ENCODE measurements at places on chromosomes 1 and 21.

GRCh38 chr1:199646761-199647160 is 380.7 kb upstream of the NR5A2 start:
- DNase-seq, result no peak

DNA sequence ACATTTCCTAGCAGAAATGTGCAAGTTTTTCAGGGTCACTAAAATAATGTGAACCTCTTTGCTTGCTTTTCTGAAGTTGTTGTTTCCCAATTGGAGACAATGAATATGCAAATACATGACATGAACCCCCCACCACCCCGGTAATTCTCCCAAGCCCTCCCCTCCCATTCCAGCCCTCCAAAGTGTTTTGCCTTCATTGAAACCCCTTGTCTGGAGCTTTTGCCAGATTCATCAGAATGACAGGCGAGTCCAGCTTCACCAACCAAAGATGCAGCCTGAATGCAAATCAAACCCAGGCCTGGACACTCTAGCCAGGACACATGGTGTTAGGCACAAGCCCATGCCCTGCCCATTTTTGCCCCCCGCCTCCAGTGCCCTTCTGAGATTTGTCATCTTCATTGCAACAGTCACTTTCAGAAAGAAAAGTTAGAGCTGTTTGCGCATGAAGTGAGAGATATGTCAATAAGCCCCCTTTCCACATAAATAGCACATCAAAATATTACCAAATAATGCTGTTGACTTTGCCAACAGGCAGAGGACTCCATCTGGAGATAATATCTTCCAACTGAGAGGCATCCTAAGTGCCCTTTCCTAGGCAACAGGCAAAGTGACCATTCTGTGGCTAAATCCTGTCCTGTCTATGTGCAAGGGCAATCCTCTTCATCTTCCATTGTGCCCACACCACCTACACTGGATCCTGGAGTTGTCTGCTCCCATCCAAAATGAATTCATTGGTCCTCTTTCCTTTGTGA is 145.6 kb upstream of the NFIA start:
- no peak for DNase-seq

DNA sequence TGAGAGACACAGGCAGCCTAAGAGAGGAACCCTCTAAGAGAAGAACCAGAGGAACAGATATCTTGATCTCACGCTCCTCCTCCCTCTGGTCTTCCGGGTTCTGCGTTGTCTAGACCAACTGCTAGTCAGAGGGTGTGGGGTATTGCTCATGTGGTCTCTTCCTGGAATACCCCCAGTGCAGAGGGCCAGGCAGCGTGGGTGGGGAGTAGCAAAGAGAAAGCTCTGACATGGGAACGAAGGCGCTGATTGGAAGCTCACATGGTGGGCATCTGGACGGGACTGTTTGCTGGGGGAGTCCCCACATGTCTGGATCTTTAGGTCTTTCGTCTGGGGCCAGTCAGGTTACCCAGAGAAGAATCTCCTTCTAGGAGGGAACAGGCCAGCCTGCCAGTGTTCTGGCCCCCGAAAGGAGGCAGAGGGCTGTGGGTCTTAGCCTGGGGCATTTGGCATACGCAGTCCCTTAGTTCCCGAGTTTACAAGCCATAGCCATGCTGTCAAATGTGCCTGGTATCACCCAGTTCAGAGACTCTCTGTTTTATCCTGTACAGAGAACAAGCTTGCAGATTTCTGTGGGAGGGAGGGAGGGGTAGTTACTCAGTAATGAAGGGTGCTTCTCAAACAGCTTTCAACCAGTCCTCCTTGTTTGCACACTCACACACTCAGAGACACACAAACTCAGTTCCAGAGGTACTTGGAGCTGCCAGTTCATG is 18.3 kb upstream of the IL6R start:
- DNase-seq, result no peak

GRCh38 chr1:76053021-76053420 is 21.5 kb upstream of the ST6GALNAC3 start:
- no peak for DNase-seq

DNA sequence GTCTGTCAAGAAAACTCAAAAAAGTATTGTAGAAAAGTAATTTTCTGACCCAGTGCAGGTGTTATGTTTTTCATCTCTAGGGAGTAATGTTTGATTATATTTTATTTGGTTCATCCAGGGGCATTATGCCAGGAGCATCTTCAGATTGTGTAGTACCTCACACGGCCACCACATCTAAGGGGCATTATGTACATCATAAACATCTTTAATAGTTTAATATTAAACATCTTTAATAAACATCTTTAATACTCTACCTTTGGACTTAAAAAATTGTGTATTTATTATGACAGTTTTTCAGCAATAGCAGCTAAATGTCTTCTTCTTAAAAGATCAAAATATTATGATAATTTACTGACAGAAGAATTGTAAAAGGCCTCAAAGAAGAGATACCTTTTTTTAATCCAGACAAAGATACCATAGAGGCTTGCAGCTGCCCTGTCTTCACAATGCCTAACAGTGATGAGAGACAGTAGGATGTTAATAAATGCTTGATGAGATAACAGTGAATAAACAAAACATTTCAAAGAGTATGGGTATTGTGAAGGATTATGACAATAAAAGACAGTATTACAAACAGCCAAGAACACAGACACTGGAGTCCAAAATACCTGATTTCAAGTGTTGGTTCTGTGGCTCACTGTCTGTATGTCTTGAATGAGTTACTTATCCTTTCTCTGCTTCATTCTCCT is 240.9 kb upstream of the ADGRL2 start:
- DNase-seq, result no peak

DNA sequence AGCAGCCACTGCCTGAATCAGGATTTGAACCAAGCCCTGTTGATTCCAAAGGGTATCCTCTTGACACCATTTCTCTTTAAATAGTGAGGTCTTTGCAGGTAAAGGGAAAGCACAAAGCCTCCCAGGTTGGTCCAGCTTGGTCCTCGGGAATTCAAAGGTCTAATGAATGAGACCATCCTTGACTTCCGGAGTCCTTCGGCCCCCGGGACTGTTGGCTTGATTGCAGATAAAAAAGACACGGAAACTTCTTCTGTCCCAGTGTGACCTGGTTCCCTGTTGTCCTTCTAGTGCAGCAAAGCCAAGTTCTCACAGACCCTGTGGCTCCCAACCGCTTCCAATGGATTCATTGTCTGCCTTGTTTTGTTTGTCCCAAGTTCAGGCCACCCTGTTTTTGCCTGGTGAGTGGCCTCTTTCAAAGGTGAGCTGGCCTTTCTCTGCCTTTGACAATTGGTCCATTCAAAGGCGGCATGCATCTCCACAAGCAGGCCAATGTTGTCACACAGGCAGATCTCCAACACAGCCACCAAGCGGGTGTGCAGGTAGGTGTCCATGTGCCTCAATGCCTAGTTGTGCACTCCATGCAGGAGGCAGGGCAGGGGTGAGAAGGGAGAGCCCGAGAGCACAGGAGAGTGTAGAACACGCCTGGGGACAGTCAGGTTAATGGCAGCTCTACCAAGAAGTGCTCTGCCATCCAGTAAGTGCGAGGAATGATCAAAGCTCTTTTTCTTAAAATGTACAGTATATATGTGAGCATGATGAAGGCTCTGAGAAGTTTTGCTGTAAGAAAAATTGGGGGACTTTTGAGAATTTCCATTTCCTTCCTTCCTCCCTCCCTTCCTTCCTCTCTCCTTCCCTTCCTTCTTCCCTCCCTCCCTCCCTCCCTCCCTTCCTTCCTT is 82.1 kb upstream of the ZBTB40 start:
- no peak for DNase-seq

GRCh38 chr1:31787786-31788137 is 23.6 kb upstream of the ADGRB2 start:
- no peak for DNase-seq

- no peak for DNase-seq
These were observed 530.9 kb downstream of the PTPRU start for GRCh38 chr1:29767088-29767685.

GRCh38 chr1:2170211-2170610 is 24.4 kb downstream of the FAAP20 start:
- DNase-seq, result no peak

GRCh38 chr21:42695697-42696380 is 42.4 kb downstream of the PDE9A start:
- DNase-seq, result no peak

- DNase-seq, result no peak
These were observed 66.1 kb upstream of the BARHL2 start for GRCh38 chr1:90783181-90783580.

GRCh38 chr1:45753248-45754037 is 3.0 kb upstream of the IPP start:
- no peak for DNase-seq

DNA sequence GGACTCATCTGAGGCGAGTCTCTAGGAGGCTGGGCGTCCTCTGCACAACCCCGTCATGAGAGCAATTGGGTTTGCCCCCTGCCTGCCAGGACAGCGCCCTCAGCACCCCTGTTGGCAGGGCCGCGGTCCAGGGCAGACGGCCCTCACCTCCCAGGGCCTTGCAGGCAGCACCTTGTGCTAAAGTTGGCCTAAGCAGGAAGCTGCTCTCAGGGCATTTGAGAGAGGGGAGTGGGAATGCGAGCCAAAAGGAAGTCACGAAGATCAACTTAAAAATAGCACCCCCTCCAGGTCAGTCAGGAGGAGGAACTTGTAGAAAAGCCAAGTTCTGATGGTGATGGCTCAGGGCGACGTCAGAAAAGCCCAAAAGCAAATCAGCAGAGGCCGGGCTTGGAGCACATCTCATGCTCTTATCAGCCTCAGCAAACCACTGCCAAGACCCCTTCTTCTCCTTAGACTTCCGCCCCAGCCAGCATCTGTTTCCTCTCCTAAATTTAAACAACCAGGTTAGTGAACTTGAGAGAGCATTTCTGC is 12.6 kb upstream of the ADORA3 start:
- no peak for DNase-seq

- no peak for DNase-seq
These were observed 35.7 kb downstream of the ACP6 start for GRCh38 chr1:147634645-147635044.

- no peak for DNase-seq
These were observed 2.4 kb downstream of the PARP1 start for GRCh38 chr1:226405411-226405988.

- no peak for DNase-seq
These were observed 199.0 kb downstream of the LBR start for GRCh38 chr1:225228871-225229303.

- no peak for DNase-seq
These were observed 5.3 kb upstream of the C1orf174 start for GRCh38 chr1:3905266-3905952.

DNA sequence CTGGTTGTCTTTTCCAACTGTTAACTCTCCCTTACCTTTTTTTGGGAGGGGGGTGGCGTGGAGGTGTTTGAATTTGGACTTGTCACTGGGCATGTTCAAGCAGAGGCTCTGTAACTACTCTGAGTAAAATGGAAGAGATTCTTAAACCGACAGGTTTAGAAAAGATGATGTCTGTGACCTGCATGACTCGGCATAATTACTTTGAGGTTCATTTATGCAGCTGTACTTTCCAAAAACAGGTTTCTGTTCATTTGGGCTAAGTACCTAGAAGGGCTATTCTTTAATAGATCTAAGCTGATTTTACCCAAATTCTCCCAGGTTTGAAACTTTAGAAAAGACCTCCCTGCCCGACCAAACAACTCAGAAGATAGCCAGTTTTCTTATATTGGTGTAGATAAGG is 80.3 kb downstream of the SLC35A3 start:
- no peak for DNase-seq

GRCh38 chr1:61085206-61085982 is 3.0 kb downstream of the NFIA start:
- DNase-seq, result peak; percentile 15

DNA sequence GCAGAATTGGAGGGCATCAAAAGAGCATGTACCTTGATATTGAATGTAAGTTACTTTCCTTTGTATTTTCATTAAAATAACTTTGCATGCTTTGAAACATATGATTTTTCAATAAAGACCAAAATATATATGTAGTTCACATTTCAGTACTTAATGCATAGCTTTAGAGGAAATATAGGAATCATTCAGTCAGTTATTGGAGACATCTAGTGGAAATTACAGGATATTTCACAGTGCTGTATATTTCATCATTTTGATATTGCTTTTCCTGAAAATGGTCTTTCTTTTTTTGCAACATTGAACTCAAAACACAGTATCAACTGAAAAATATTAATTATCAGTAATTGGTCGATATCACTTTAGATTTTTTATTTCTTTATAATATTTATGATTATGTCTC is 375.8 kb downstream of the NCAM2 start:
- no peak for DNase-seq

DNA sequence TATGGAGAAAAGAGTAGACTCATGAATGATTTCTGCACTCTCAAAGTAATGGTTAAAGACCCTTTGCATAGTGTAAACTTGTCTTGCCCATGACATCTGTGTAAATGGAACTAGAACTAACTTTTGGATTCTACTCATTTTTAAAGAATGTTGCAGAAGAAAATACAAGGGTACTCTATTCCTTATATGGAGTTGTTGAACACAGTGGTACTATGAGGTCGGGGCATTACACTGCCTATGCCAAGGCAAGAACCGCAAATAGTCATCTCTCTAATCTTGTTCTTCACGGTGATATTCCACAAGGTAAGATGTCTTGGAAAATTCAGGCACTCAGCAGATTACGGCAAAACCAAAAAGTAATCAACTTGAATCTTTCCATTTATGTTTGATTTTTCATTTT is 19.8 kb downstream of the CCT8 start:
- no peak for DNase-seq

GRCh38 chr1:107871259-107871658 is 93.7 kb downstream of the VAV3 start:
- no peak for DNase-seq

GRCh38 chr1:20178634-20179370 is 7.1 kb upstream of the UBXN10 start:
- DNase-seq, result no peak

DNA sequence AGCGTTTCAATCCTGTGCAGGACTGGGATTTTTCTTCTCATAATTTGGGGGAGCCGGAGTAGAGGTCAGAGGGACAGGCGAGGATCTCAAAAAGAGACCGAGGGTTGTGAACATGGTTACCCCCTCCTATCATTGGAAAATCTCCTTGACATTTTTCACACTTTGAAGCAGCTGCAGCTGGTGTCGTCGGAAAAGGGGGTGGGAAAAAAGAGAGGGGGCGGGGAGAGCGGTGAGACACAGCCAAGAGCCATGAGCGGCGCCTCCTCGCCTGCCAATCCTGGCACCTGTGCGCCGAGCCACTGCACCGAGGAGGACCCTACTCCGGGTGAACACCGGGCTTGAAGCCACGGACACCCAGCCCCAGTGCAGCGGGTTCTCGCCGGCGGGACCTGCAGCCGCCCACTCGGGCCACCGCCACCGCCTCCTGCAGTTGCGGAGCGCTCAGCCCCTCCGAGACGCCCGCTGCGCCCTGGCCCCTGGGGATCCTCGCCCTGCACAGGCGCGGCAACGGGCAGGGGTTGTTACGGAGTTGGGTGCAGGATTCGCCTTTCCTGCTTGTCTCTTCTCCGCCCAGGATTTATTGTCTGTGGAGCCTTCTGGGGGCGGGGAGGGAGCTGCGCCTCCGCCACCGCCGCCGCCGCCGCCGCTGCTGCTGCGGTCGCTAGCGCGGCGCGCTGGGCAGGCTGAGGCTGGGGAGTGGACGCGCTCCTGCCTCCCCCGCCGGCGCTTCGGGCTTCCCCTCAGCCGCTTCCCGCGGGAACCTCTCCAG is at the start of gene LRRC7:
LRRC7 (plus strand) TSS at position 271 of the 769 bp plus-strand sequence. CDS start 718 bp downstream, outside the sequence.
- no peak for DNase-seq
